CD8-positive, alpha-beta memory T cell (primary cell): ENCODE measurements at places on chromosomes 2 and 18. TPM values are rescaled to one million over a fixed set of nuclear protein-coding genes. Genes with fewer than 3 reads are reported as not detected.

DNA sequence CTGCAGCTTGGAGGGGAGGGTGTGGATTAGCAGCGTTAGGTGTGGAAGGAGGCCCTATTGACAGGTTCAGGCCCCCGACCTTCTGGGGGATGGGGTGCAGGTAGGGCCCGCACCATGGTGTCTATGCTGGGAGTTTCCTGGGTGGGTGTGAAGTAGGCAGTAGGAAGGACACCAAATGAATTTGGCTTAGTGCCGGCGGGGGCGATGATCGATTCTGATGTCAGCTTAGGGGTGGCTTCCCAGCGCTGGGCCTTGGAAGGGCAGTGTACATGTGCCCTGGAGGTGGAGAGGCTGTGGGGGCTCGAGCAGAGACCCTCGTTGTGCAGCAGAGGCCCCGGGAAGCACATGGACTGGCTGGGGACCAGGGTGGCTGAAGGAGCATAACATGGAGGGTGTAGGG, 21.6 kb downstream of the DCDC2C start:
- no peaks in the 10 kb centered on the region for H3K27me3 ChIP-seq
- H3K36me3 ChIP-seq = no peaks in the 10 kb centered on the region
- H3K4me1 ChIP-seq = no peaks in the 10 kb centered on the region
- H3K27ac ChIP-seq = no peak overlapping the region
- no peak overlapping the region for H3K4me3 ChIP-seq

The CERKL gene
- not detected for total RNA-seq

GRCh38 chr2:174623106-174623637, 25.6 kb upstream of the WIPF1 start:
- H3K27me3 ChIP-seq = no peaks in the 10 kb centered on the region
- no peak overlapping the region for H3K27ac ChIP-seq
- H3K36me3 ChIP-seq = peaks cover 7% of the 10 kb centered on the region
- H3K4me3 ChIP-seq = no peak overlapping the region
- H3K4me1 ChIP-seq = peaks cover 49% of the 10 kb centered on the region
- DNase-seq = no peak

DNA sequence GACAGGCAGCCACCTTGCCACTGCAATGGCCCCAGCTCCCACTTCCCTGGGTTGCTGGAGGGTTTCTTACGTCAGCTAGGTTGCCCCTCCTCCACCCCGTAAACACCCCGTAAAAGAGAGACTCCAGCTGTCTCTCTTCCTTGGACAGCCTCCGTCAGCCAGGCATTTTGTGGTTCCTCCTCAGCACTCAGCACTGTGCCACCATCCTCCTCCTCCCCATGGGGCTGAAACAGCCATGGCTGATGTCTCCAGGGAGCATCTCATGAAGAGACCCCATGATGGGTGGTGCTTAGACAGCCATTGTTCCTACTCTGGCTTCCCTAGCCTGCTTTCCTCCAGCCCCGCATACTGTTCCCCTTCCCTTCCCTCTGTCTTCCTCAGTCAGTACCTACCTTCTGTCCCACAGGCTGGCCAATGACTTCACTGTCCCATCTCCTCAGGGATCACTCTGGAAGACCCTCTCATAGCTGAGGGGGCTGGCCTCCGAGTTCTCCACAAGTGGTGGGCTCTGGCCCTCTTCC, 143.3 kb upstream of the SIX3 start:
- H3K27me3 ChIP-seq = peaks cover 24% of the 10 kb centered on the region
- DNase-seq = no peak

DNA sequence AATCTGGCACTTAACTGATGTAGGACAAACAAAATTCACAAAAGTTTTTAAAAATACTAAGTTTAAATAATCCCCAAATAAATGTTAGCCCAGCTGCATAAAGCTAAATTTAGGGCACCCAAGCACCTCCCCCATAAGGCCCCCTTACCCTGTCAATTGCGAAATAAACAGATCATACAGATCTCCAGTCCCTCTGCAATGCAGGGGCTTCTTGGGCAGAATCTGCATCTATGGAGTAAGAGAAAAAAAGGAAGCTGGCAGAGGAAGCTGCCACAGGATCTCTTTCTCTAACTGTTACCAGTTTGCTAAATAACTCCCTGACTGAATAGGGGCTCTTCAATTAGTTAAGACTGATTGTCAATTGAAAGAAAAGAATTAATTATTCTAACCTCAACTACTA, 117.7 kb downstream of the MEMO1 start:
- no peak overlapping the region for H3K4me3 ChIP-seq
- no peaks in the 10 kb centered on the region for H3K27me3 ChIP-seq
- no peaks in the 10 kb centered on the region for H3K4me1 ChIP-seq
- no peaks in the 10 kb centered on the region for H3K36me3 ChIP-seq
- no peak overlapping the region for H3K27ac ChIP-seq

- H3K4me3 ChIP-seq = no peak overlapping the region
- DNase-seq = no peak
- H3K36me3 ChIP-seq = no peaks in the 10 kb centered on the region
- no peaks in the 10 kb centered on the region for H3K4me1 ChIP-seq
These were observed 464.1 kb upstream of the CRIM1 start for GRCh38 chr2:35891528-35891927.

DNA sequence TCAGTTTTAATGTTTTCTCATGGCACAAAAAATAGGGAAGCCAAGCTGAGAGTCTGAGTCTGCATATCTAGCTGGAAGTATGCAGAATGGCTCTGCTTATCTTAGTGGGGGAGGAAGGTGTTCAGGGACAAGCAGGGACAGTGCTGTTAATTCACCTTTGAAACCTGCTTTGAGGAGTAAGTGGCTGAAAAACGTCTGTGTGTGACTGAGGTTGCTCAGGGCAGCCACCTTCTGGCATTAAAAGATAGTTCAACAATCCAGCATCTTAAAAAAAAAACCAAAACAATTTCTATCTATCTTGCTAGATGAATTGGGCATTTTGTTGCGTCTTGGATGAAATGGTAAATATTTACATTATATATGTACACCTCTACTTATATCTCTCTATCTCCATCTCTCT, 2.0 kb upstream of the TRPM8 start:
- no peaks in the 10 kb centered on the region for H3K4me1 ChIP-seq
- H3K36me3 ChIP-seq = no peaks in the 10 kb centered on the region
- no peak for DNase-seq

The NPHP1 gene
- total RNA-seq = 1.9 TPM

GRCh38 chr2:50863856-50864255, 168.1 kb downstream of the NRXN1 start:
- DNase-seq = no peak
- no peaks in the 10 kb centered on the region for H3K4me1 ChIP-seq
- no peak overlapping the region for H3K4me3 ChIP-seq
- no peaks in the 10 kb centered on the region for H3K36me3 ChIP-seq
- H3K27ac ChIP-seq = no peak overlapping the region

GRCh38 chr2:54834721-54835120, 111.3 kb downstream of the EML6 start:
- no peaks in the 10 kb centered on the region for H3K27me3 ChIP-seq
- H3K36me3 ChIP-seq = no peaks in the 10 kb centered on the region
- H3K4me3 ChIP-seq = no peak overlapping the region
- DNase-seq = no peak
- H3K4me1 ChIP-seq = no peaks in the 10 kb centered on the region

DNA sequence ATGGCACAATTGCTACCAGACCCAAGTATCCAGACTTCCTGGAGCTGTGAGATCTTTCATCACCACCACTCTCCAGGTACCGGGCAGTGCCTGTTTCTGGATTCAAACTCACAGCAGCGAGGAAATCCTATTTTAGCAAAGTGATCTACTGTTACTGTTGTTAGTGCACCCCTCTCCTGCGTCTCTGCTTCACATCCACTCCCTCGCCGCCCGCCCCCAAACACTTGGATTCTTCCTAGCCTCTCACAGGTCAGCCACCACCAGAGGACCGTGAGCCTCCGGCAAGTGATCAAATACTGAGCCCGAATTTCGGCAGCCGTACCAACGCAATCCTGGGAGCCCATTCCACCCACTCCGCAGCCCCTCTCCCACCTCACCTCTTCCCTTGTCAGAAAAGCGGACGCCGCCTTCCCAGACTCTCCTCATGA, 519 bp downstream of the METTL4 start:
- H3K4me3 ChIP-seq = peak overlapping the region; percentile 98
- no peaks in the 10 kb centered on the region for H3K36me3 ChIP-seq
- peaks cover 28% of the 10 kb centered on the region for H3K4me1 ChIP-seq
- H3K27ac ChIP-seq = peak overlapping the region; percentile 100
- no peak for DNase-seq
- no peaks in the 10 kb centered on the region for H3K27me3 ChIP-seq

The ANKRD29 gene
- not detected for total RNA-seq

GRCh38 chr2:133090358-133090757, 420.4 kb upstream of the LYPD1 start:
- no peaks in the 10 kb centered on the region for H3K4me1 ChIP-seq
- no peak overlapping the region for H3K4me3 ChIP-seq
- no peak for DNase-seq
- H3K27ac ChIP-seq = no peak overlapping the region

GRCh38 chr18:41077076-41077475, 878.0 kb upstream of the PIK3C3 start:
- no peaks in the 10 kb centered on the region for H3K4me1 ChIP-seq
- no peak for DNase-seq
- H3K4me3 ChIP-seq = no peak overlapping the region
- no peaks in the 10 kb centered on the region for H3K27me3 ChIP-seq
- no peak overlapping the region for H3K27ac ChIP-seq

DNA sequence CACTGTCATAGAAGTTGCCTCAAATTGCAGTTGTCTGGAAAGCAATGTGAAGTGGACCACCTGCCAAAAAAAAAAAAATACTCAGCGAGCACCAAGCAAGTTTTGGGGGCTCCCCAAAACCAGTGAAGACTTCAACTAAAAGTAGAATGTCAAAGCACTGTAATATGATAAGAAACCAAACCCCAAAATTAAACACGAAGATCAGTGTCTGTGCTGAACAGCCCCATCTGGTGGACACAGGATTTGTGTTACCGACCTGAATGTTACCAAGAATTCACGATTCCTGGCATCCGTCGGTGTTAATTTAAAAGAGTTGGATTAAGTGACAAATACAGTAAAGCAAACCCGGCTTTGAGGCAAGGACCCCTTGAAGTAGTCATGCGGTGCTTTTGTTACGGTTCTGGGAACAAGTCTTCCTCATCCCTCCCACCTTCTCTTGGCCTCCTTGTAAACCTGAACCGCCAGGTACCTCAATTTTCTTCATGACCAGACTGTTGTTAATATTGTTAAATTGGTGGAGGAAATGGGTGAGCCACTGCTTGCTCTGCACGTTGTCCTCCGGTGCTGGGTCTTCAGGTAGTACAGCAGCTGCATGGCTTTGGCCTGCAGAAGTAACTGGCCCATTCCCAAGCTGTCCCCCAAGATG, 31.3 kb upstream of the SSB start:
- no peaks in the 10 kb centered on the region for H3K36me3 ChIP-seq
- no peak overlapping the region for H3K27ac ChIP-seq
- H3K27me3 ChIP-seq = no peaks in the 10 kb centered on the region
- DNase-seq = peak; percentile 70
- no peak overlapping the region for H3K4me3 ChIP-seq

- H3K27ac ChIP-seq = no peak overlapping the region
- H3K36me3 ChIP-seq = no peaks in the 10 kb centered on the region
- H3K4me3 ChIP-seq = no peak overlapping the region
- DNase-seq = no peak
These were observed 115.7 kb downstream of the FAM210A start for GRCh38 chr18:13610555-13611141.

DNA sequence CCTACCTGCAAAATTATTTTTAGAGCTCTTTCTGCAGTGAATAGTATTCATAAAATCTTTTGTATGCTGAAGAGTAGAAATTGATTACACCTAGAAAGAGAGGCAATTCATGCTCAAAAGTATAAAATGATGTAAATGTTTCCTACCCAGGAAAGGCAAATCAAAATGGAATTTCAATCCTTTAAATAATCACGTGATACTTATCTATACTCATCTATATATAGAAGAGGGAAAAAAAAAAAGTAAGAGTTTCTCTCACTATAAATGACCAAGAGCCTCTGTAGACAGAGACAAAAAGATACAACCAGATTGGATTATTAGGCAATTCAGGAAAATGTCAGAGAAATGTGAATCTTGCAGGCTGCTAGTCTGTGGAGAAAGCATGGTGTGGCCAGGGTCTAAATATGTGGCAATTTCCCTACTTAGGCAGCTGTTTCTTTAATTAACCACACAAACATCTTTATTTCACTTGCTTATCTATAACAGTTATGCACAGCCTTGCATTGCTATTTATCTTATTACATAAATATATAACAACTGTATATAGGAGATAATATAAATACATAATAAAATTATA, 39.5 kb downstream of the METTL8 start:
- H3K4me3 ChIP-seq = no peak overlapping the region
- H3K4me1 ChIP-seq = no peaks in the 10 kb centered on the region
- H3K27ac ChIP-seq = no peak overlapping the region
- no peaks in the 10 kb centered on the region for H3K36me3 ChIP-seq
- no peaks in the 10 kb centered on the region for H3K27me3 ChIP-seq

The IL36RN gene
- total RNA-seq = not detected

The LYG1 gene
- total RNA-seq = 1.0 TPM

DNA sequence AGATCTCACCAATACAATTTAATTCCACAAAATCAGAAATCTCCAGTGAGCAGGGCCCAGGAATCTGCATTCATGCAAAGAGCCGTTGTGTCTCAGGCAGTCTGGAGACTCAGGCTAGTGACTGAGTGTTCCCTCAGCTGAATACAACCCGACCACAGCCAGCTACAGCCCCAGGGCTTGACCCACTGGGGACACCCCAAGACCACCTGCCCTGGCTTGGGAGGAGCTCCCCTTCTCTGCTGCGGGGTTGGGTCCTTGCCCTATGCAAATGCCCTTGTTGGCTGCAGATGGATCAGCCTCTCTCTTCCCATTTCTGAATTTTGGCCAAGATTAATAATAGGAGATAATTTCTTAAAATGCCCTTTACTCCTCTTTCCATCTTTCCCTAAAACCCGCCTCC, 157.7 kb downstream of the TWIST2 start:
- no peaks in the 10 kb centered on the region for H3K4me1 ChIP-seq
- H3K27me3 ChIP-seq = no peaks in the 10 kb centered on the region
- DNase-seq = no peak
- H3K27ac ChIP-seq = no peak overlapping the region

The LRRC30 gene
- total RNA-seq = not detected

- H3K27ac ChIP-seq = no peak overlapping the region
- H3K4me3 ChIP-seq = no peak overlapping the region
- H3K27me3 ChIP-seq = no peaks in the 10 kb centered on the region
- H3K4me1 ChIP-seq = peaks cover 7% of the 10 kb centered on the region
- H3K36me3 ChIP-seq = no peaks in the 10 kb centered on the region
These were observed 40.5 kb upstream of the RTN4 start for GRCh38 chr2:55090702-55091101.
